ENCODE measurements at places on chromosomes 16 and 17.

DNA sequence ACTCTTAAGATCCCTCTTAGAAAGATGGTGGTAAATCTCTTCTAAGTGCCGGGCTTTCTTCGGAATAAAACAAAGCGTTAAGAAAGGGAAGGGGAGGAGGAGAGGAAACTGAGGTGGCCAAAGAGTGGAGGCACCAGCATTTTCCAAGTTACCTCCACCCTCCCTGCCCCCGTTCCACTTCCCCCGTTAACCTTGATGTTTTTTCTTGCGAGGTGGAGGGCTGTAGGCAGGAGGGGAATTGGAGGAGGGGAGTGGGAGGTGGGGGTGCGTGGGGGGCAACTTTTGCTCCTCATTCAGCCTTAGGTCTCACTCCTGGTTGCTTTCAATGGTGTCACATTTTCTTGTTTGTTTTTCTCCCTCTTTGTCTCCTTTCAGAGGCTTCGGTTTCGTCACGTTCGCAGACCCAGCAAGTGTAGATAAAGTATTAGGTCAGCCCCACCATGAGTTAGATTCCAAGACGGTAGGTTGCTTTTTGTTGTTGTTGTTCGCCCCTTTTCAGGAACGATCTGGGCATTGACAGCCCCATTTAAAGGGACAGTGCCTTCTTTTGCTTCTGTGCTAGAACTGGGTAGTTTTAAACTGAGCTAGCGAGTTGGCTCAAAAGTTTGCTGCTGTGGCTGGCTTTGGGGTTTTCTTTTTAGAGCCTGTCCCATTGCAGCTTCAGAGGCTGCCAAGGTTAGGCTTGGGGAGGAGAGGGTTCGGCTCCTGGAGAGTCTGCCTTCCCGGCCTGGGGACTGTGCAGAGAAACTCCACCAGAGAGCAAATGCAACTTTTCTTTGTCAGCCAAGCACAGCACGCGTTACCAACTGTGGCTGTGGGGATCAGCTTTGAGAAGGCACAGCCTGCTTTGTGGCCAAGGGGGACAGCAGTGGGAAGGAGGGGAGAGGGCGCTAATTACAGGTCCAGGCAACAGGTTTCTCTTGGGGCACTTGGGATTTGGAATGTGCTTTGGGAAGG lies 1.9 kb downstream of the MSI2 start:
- no peak for DNase-seq

DNA sequence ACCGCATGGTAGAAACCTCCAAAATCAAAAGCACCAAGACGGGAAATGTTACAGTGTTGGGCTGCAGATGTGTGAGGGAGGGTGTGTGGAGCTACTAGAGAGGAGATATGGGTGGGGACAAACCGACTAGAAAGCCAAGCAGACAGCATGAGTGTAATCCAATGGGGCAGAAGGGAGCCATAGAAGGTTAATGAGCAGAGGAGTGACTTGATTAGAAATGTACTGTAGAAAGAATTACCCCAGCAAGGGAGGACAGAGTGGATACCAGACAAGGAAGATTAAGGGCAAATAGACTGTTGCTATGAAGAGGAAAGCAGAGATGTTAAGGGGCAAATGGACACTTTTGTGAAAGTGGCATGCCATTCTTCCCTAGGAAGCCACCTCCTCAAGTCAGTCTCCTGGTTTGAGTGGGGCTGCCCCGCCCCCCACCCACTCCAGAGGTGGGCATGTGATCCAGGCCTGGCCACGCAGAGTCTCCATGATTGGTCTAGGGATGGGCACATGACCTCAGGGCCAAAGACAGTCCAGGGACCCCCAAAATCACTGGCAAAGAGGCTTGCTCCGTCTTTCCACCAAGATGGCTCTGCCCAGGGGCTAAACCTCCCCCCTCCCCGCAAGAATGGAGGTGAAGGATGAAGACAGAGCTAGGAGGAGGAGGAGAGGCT lies 4.3 kb downstream of the COTL1 start:
- no peak for DNase-seq

GRCh38 chr17:9576521-9577372 lies at the start of gene CFAP52:
CFAP52 (plus strand) TSS chr17:9576642; CDS start chr17:9576696, 54 bp downstream.
- peak; percentile 75 for DNase-seq

GRCh38 chr17:30547778-30548573 lies 70.8 kb downstream of the GOSR1 start:
- no peak for DNase-seq

- no peak for DNase-seq
Observed at GRCh38 chr17:42365136-42365535, 23.1 kb downstream of the STAT3 start.

- DNase-seq = no peak
Observed at GRCh38 chr17:63783522-63783921, 9.6 kb downstream of the DDX42 start.

DNA sequence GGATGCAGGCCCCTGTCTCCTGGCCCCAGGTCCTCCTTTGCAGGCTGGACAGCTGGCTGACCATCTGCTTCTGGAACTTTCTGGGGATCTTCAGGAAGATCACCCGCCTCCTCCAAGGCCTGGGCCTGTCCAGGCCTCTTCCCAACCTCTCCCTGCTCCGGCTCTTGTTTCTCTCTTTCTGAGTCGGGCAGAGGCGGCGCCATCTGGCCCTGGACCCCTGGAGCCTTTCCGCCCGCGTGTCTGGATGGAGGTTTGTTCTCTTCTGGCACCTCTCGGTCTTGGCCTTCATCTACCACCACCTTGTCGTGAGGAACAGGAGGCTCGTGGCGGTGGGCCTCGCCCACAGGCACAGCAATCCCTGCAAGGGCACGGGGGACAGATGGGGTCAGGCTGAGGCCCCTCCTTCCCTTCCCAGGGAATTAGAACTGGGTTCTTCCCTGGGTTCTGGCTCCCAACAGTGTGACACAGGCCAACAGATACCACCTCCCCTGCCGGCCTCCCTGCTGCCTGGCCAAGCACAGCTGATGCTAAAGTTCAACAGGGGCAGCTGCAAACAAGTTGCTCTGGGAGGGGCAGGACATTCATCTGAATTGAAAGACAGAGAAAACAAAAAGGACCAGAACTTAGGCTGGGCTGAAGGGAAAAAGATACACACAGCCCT lies 13.3 kb downstream of the NDUFAF8 start:
- no peak for DNase-seq

GRCh38 chr17:61492759-61493526 lies 40.7 kb downstream of the TBX4 start:
- DNase-seq = no peak

GRCh38 chr16:74788108-74788507 lies 13.5 kb upstream of the FA2H start:
- DNase-seq = no peak

- peak; percentile 20 for DNase-seq
Observed at GRCh38 chr16:20385844-20386832, 18.4 kb downstream of the PDILT start.

GRCh38 chr17:18138065-18138749 lies 29.7 kb downstream of the MYO15A start:
- DNase-seq = no peak

DNA sequence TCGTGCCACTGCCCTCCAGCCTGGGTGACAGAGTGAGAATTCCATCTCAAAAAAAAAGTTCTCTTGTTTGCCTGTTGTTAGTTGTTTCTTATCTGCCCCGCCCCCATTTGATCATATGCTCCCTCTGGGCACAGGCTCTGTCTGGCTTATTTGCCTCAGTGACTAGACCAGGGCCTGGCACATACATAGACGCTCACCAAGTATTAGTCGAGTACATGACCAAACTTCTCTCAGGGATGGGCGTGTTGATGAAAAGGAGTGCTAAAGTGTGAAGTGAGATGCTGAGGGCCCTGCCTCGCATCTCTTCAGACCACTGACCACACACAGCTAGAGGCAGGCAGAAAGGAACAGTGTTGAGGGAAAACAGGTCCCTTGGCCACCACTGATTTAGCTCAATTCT lies 3.3 kb upstream of the HELZ start:
- no peak for DNase-seq

GRCh38 chr17:4476511-4477070 lies 22.1 kb upstream of the SPNS2 start:
- DNase-seq = no peak

- no peak for DNase-seq
Observed at GRCh38 chr17:50798424-50799288, 31.3 kb upstream of the ANKRD40CL start.

- peak; percentile 66 for DNase-seq
Observed at GRCh38 chr17:43556292-43556691, 10.2 kb upstream of the ETV4 start.

GRCh38 chr17:29155966-29156338 lies 24.2 kb downstream of the MYO18A start:
- no peak for DNase-seq

DNA sequence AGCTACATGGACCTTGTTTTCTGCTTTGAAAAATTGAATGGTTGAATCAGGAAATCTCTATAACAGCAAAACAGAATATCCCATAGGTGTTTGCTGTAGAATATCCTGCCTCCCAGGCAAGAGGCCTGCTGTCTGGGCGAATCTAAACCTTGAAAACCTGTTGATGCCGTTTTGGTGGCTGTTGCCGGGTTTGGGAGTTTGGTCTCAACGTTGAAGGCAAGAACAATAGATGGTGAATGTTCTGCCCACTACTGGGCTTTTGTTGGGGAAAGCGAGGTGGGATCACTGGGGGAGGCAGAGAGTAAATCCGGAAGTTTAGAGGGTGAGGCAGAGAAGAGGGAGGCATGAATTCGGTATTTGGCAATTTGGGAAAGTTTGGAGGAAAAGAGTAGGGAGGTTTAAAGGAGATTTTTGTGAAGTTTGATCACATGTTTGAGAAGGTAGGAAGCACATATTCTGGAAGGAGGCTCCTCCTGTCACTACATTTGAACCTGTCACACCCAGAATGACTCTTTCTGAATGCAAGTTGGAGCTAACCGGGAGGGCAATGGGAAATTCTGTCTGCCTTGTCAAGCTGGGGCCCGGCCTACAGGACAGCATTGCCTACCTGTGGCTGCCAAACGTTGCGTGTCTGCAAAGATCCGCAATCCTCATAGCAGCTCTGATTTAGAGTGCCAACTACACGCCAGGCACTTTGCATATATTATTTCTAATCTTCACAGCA lies 46.5 kb downstream of the GPRC5B start:
- no peak for DNase-seq

- no peak for DNase-seq
Observed at GRCh38 chr17:75011401-75012095, 922 bp upstream of the MRPL58 start.
